Astrocyte (in vitro differentiated cells and primary cell): ENCODE measurements at places on chromosomes 4 and X. TPM values are rescaled to one million over a fixed set of nuclear protein-coding genes. Genes with fewer than 3 reads are reported as not detected.

JCHAIN gene
- total RNA-seq = not detected in 2 replicates

MAGEA4 gene
- total RNA-seq = not detected in 2 replicates

SFRP2 gene
- 92.8 and 146 TPM in 2 replicates for total RNA-seq

ITIH6 gene
- total RNA-seq = not detected in 2 replicates

PPBP gene
- total RNA-seq = not detected in 2 replicates

MAGEA2 gene
- 6.1 and 7.1 TPM in 2 replicates for total RNA-seq

IGFBP7 gene
- total RNA-seq = 930 and 1,304 TPM in 2 replicates

REELD1 gene
- not detected in 2 replicates for total RNA-seq
